MCF 10A (cell line): ENCODE measurements at places on chromosomes 2 and 18. TPM values are rescaled to one million over a fixed set of nuclear protein-coding genes. Genes with fewer than 3 reads are reported as not detected.

DNA sequence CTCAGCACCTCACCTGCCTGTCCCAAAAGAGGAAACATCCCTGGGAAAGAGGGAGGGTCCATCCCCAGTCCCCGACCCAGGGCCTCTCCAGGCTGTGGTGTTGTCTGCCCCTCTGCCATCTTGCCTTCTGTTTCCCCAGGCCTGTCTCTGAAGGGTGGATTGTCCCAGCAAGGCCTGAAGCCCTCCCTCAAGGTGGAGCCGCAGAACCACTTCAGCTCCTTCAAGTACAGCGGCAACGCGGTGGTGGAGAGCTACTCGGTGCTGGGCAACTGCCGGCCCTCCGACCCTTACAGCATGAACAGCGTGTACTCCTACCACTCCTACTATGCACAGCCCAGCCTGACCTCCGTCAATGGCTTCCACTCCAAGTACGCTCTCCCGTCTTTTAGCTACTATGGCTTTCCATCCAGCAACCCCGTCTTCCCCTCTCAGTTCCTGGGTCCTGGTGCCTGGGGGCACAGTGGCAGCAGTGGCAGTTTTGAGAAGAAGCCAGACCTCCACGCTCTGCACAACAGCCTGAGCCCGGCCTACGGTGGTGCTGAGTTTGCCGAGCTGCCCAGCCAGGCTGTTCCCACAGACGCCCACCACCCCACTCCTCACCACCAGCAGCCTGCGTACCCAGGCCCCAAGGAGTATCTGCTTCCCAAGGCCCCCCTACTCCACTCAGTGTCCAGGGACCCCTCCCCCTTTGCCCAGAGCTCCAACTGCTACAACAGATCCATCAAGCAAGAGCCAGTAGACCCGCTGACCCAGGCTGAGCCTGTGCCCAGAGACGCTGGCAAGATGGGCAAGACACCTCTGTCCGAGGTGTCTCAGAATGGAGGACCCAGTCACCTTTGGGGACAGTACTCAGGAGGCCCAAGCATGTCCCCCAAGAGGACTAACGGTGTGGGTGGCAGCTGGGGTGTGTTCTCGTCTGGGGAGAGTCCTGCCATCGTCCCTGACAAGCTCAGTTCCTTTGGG, 47.2 kb downstream of the BOLA3 start:
- DNase-seq: no peak

Gene SCYGR4
- total RNA-seq: not detected in 2 replicates

DNA sequence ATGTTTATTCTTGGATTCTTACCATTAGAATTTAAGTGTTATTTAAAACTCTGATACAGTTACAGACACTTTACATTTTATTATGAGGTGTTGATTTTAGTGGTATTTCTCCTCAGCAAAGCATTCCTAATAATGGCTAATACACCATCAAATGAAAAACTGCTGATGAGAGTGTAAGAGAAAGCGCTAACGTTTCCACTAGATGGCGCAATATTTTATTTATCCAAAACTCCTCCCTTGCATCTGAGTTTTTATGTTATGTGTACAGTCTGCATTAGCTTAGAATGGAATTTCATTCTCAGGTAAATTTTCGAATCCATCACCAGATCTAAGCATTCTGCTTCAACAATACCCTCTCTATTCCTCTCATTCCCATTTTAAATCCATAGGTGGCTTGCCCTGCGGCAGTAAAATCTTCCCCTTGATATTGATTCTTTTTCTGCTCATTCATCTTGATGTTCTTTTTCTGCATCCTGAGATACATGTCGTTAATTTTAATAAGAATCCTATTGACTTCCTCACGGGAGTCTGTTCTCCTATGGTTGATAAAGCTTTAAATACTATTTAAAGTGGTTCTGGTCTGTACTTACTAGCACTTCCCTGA, 53.9 kb downstream of the PRKRA start:
- peak; percentile 60 for DNase-seq

Gene ZNF892
- total RNA-seq: 10.2 and 10.3 TPM in 2 replicates

Gene DSC1
- not detected in 2 replicates for total RNA-seq

Gene CDH20
- total RNA-seq: not detected in 2 replicates

DNA sequence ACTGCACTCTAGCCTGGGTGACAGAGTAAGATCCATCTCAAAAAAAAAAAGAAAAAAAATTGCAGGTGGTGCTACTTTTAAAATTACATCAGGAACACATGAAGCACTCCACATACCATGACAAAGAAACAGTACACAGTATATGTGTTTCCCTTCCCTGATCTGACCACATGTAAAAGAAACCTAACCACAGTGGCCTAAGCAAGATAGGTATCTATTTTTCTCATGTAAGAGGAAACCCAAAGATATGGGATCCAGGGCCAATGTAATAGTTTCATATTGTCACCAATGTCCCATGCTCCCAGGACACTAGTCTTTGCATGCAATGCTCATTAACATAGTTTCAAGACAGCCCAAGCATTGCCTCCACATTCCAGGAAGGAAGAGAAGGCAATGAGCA, 99.9 kb downstream of the DYM start:
- no peak for DNase-seq

- no peak for DNase-seq
Observed at GRCh38 chr2:82487354-82487753, 1971.7 kb downstream of the SUCLG1 start.

Gene BCL11A
- total RNA-seq: 4.3 and 5.3 TPM in 2 replicates

DNA sequence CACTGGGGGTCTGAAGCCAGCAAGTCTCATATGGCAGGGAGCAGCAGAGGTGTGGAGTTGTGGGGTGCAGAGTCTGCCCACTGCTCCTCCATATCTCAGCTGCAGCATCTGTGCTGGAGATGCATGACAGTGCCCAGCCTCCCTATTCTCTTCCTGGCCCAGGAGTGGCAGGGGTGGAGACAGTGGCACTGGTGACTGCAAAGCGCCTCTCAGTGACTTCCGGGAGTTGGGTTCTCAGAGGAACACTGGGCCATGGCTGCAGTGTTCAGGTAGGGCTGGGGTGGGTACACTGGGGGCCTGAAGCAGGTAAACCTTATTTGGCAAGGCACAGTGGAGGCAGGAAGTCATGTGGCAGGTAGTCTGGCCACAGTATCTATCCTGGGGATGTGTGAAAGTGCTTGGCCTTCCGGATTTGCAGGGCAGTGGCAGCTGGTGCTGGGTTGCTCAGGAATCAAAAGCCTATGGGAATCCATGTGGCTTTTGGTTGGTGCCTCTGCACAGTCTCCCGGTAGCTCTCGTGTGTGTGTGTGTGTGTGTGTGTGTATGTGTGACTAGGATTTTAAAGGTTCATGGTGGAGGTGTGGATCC, 60.3 kb upstream of the THUMPD2 start:
- DNase-seq: no peak

DNA sequence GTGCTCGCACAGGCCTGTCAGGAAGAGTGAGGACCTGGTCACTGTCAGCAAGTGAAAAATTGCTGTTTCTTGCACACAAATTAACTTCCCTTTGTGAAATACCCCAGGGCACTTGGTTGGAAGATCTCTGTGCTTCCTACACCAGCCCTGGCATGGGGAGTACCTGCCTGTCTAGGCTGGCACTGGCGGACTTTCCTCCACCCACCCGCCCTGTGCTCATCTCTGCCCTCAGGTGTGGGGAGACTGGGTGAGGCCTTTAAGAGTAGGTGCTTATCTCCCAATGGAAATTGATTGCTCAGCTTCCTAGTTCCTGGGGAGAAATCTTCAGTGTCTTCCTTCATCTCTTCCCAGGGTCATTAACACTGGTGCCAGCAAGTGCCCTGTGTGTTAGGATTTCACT, 42.1 kb downstream of the IMPA2 start:
- peak; percentile 41 for DNase-seq

GRCh38 chr2:144456680-144457079, 63.2 kb downstream of the ZEB2 start:
- DNase-seq: peak; percentile 81

Gene DPP4
- total RNA-seq: not detected in 2 replicates

Gene CTNNA2
- total RNA-seq: not detected in 2 replicates

GRCh38 chr2:9527995-9528787, 27.4 kb downstream of the ADAM17 start:
- DNase-seq: no peak

- no peak for DNase-seq
Observed at GRCh38 chr18:9596226-9596625, 18.1 kb downstream of the PPP4R1 start.

Gene TCF23
- not detected in 2 replicates for total RNA-seq

DNA sequence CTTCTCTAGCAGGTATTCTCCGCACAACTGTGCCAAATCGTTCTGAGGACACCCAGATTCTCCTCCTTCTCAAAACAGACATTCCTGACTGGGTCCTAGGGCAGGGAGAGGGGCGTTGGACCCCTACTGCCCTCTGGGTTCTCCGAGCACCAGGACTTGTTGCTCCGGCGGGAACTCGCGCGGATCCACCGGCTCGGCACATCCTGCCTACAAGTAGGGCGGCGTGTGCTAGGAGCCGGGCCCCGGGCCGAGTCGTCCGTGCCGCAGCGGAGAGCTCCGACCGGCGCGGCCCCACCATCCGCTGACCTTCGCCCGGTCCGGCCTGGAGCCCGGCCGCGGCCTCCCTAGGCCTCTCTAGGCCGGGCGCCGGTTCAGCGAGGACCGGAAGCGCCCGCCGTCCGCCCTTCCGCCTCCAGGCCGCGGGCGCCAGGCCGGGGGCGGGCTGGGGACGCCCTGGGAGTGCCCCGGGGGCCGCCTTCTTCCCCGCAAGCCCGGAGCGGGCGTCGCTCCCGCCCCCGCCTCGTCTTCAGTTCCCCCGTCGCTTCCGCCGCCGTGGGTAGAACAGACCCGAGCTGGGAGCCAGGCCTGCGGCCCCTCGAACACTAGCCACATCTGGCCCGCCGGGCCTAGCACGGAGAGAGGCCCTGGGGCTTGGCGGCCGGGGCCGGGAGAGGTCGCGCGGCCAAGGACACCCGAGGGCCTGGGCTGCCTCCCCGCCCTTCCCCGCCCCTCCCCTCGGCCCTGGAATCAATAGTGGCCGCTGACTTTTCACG, 7.6 kb upstream of the ONECUT2 start:
- DNase-seq: no peak

DNA sequence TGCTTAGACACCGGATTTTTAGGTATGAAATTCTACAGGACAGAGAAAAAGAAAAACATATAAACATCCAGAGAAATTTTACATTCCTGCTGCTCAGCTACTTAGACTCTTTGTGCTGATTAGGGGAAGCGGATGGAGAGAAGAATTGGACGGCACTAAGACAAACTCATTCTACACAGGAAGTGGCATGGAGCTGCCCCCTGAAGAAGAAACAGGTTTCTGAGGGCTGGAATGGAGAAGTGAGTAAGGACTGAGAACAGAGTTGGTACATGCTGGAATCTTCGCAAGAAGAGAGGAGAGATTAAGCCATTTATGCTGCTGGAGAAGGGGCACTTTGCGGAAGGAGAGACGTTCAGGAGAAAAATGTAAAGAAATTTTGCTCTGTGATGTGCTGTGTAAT, 253.0 kb upstream of the ERBB4 start:
- DNase-seq: no peak

DNA sequence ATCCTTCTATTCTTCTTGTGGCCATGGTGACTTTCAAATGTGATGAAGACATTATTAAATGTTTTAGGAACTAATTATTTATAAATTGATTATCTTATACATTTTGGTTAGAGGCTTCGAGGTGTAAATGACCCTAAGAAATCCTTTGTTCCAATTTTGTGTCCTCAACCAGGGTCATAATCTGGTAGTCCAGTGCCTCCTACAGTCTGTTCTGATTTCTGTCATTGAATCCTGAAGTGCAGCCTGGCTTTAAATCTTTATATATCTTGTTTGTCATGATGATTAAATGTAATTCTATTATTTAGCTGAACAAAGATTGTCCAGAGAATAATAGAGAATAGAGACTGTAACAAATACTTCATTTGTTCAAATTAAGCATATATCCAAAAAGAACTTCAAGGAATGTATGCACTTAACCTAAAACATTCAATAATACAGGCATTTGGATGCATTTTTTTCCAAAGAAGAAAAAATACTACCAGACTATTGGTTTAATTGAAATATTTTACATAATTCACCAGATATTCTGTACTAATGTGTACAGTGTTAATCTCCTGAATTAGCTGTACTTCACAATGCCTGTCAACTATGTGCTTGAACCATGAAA, 89.8 kb downstream of the PRPF40A start:
- DNase-seq: peak; percentile 39

- DNase-seq: no peak
Observed at GRCh38 chr2:54641988-54642387, 81.5 kb upstream of the EML6 start.

Gene GPBAR1
- total RNA-seq: 0.16 TPM in 1 of 2 replicates, not detected in the other

- peak; percentile 90 for DNase-seq
Observed at GRCh38 chr2:64157792-64158191, 13.6 kb upstream of the PELI1 start.

GRCh38 chr2:171626949-171627348, 60.3 kb upstream of the DYNC1I2 start:
- DNase-seq: no peak

DNA sequence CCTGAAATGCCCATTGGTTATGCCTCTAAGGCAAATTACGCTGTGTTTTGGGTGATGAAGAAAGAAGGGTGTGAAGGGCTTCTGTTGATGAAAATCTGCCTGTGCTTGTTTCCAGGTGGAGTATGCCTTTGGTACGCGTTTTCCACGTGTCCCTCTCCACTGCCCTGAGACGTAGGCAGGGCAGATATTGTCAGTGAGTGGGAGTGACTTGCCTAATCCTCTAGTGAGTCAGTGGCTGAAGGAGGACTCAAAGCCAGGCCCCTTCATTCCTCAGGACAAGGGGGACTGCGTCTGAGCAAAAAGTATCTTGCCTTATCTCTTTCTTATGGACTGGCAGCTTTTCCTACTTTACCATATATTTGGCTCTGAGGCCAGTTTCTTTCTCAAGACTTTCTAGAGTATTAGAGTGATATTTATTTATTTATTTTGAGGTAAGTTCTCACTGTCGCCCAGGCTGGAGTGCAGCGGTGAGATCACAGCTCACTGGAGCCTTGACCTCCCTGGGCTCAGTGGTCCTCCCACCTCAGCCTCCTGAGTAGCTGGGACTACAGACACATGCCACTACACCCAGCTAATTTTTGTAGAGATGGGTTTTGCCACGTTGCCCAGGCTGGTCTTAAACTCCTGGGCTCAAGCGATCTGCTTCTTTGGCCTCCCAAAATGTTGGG, 10.2 kb downstream of the RALB start:
- peak; percentile 76 for DNase-seq

DNA sequence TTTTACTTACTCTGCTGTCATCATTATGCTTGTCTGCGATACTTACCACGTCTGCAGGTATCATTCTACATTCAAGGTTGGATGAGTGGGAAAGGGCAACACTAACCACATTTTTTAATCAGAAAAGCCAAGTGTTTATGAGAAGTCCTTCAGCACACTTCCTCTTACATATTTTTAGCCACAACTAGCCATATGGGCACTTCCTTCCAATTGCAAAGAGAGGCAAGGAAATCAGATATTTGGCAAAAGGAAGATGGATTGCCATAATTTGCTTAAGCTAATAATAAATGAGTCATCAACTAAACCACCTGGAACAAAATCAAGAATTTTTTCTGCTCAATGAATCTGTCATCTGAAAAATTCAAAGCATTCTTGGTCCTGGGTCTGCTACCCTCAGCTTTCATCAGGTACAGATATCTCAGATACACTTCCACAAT, 16.7 kb upstream of the MRO start:
- peak; percentile 78 for DNase-seq

Gene TEX44
- total RNA-seq: not detected in 2 replicates

Gene SGO2
- 9.5 and 14.2 TPM in 2 replicates for total RNA-seq

GRCh38 chr2:23146011-23146410, 239.0 kb upstream of the KLHL29 start:
- no peak for DNase-seq
